ENCODE measurements at places on chromosomes 3 and 15.
A peak's percentile ranks its signal among the peaks of the same experiment; 100 is the strongest.

GRCh38 chr3:158649791-158650190 lies 5.5 kb downstream of the GFM1 start:
- DNase-seq: no peak

- DNase-seq: peak; percentile 25
Measured at GRCh38 chr3:37694284-37694675, 167.4 kb upstream of the CTDSPL start.

- DNase-seq: no peak
Measured at GRCh38 chr3:95134693-95135413, 1072.0 kb downstream of the NSUN3 start.

- DNase-seq: no peak
Measured at GRCh38 chr15:57827971-57828370, 121.5 kb downstream of the POLR2M start.

Measured in GM23338 (cell line).